ENCODE measurements at places on chromosomes 1 and 21. TPM values are rescaled to one million over a fixed set of nuclear protein-coding genes. Genes with fewer than 3 reads are reported as not detected.

GRCh38 chr1:14112613-14113012 is 412.6 kb downstream of the PRDM2 start:
- no peaks in the 10 kb centered on the region for H3K4me1 ChIP-seq
- no peaks in the 10 kb centered on the region for H3K27me3 ChIP-seq
- no peak for DNase-seq
- H3K36me3 ChIP-seq: no peaks in the 10 kb centered on the region

ASCL5 gene
- not detected for total RNA-seq

GRCh38 chr1:155323729-155324036 is 3.0 kb downstream of the RUSC1 start:
- H3K4me3 ChIP-seq: peak overlapping the region; percentile 72
- H3K36me3 ChIP-seq: no peaks in the 10 kb centered on the region
- DNase-seq: peak; percentile 91
- peaks cover 8% of the 10 kb centered on the region for H3K4me1 ChIP-seq
- H3K27me3 ChIP-seq: no peaks in the 10 kb centered on the region
- peak overlapping the region; percentile 97 for H3K27ac ChIP-seq

PPIAL4G gene
- total RNA-seq: not detected

F3 gene
- total RNA-seq: 5.9 TPM

- H3K27ac ChIP-seq: no peak overlapping the region
- H3K4me1 ChIP-seq: peaks cover 6% of the 10 kb centered on the region
Observed at GRCh38 chr1:162281426-162281825, 95.2 kb downstream of the SPATA46 start.

- no peaks in the 10 kb centered on the region for H3K4me1 ChIP-seq
- no peaks in the 10 kb centered on the region for H3K27me3 ChIP-seq
- no peak overlapping the region for H3K27ac ChIP-seq
- no peak for DNase-seq
- H3K4me3 ChIP-seq: no peak overlapping the region
Observed at GRCh38 chr21:15282665-15283064, 217.9 kb upstream of the NRIP1 start.

DNA sequence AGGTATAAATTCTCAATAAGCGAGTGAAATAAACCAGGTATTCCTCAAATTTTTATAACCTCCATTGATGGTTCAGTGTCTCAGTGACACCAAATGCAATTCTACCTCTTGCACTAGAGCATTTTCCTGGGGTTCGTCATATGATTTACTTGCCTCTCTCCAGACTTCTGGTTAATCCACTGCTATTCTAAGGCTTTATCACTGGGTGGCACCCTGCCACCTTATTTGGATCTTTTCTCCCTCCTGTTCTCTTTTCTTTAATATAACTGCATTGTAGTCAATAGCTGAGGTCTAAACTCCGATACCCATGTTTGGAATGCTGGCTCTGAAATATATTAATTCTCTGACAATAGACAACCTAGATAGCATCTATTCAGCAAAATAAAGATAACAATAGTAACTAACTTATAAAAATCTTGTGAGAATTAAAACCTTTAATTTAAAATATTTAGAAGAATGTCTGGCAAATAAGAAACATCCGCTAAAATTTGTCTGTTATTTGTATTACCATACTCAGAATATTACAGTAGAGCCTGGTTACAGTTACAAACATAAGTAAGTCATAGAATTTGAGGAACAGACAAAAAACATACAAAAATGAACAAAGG is 436.4 kb downstream of the PLA2G4A start:
- H3K27ac ChIP-seq: no peak overlapping the region
- no peak for DNase-seq
- no peak overlapping the region for H3K4me3 ChIP-seq
- no peaks in the 10 kb centered on the region for H3K27me3 ChIP-seq
- H3K36me3 ChIP-seq: no peaks in the 10 kb centered on the region

- H3K4me3 ChIP-seq: no peak overlapping the region
- no peaks in the 10 kb centered on the region for H3K36me3 ChIP-seq
- H3K27ac ChIP-seq: no peak overlapping the region
- no peaks in the 10 kb centered on the region for H3K27me3 ChIP-seq
- H3K4me1 ChIP-seq: no peaks in the 10 kb centered on the region
Observed at GRCh38 chr1:228363686-228364067, 43.0 kb downstream of the TRIM11 start.

HCRTR1 gene
- not detected for total RNA-seq

GRCh38 chr1:177925006-177925405 is 44.9 kb downstream of the SEC16B start:
- no peak overlapping the region for H3K27ac ChIP-seq
- no peak for DNase-seq
- H3K4me1 ChIP-seq: no peaks in the 10 kb centered on the region
- no peaks in the 10 kb centered on the region for H3K36me3 ChIP-seq
- no peaks in the 10 kb centered on the region for H3K27me3 ChIP-seq

DNA sequence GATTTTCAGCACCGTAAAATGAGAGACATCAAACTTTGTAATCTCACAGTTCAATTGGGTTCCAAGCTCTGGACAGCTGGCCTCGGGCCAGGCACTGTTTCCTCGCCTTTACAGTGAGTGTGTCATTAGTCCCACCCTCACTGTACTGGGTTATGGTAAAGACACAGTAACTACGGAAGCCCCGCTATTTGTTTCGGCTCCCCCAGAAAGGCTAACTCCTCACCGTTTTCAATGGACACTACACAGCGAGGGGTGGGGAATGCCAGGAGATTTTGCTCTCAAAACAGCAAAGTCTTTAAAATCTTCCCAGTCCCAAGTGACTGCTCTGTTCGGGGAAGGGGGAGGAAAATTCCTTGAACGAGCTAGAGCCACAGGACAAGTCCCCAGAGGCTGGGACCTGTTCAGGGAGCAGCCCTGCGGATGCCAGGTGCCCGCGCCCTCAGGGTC is 757 bp upstream of the SPSB1 start:
- peak; percentile 68 for DNase-seq
- no peaks in the 10 kb centered on the region for H3K36me3 ChIP-seq
- peak overlapping the region; percentile 95 for H3K27ac ChIP-seq
- peak overlapping the region; percentile 88 for H3K4me3 ChIP-seq
- H3K27me3 ChIP-seq: no peaks in the 10 kb centered on the region
- no peaks in the 10 kb centered on the region for H3K4me1 ChIP-seq

DNA sequence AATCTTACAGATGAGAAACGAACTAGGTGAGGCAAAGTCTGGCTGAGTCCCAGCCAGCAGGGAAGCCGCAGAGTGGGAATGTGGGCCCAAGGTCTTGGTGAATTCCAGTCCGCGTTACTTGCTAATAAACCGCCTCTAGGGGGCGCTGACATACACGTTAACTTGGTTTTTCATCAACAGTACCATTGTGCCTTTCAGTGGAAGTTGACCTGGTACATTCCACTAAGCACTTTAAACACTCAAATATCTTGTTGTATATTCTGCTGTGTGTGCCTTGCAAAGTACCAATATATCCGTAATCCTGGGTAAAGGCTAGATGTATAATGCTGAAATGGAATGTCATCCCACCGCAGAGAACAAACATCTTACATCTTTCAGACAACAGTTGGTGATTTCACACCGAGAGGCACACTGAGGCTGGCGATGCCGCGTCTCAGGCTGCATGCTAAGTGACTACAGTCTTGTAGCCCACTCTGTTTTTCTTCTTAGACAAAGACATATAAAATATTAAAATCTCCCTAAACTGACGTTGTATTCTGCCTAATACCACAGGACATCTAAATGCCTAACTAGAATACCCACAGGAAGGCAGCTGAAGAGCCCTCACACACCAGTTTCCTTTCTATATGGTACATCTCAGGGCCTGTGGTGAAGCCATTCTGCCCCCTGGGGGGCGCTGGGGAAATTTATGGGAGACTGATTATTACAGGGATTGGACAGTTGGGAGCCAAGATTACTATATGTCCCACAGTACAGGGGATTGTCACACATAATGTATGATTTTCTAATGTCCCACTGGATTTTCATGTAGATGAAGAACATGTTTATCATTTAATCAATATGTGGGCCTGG is 49.2 kb upstream of the C1orf198 start:
- H3K4me1 ChIP-seq: no peaks in the 10 kb centered on the region
- no peaks in the 10 kb centered on the region for H3K36me3 ChIP-seq
- peak; percentile 66 for DNase-seq
- no peak overlapping the region for H3K27ac ChIP-seq
- no peak overlapping the region for H3K4me3 ChIP-seq

- no peak overlapping the region for H3K27ac ChIP-seq
- no peak overlapping the region for H3K4me3 ChIP-seq
- DNase-seq: no peak
- no peaks in the 10 kb centered on the region for H3K36me3 ChIP-seq
- H3K4me1 ChIP-seq: no peaks in the 10 kb centered on the region
Observed at GRCh38 chr21:39374046-39374445, 25.2 kb upstream of the HMGN1 start.

SAMSN1 gene
- total RNA-seq: 3.0 TPM

DNA sequence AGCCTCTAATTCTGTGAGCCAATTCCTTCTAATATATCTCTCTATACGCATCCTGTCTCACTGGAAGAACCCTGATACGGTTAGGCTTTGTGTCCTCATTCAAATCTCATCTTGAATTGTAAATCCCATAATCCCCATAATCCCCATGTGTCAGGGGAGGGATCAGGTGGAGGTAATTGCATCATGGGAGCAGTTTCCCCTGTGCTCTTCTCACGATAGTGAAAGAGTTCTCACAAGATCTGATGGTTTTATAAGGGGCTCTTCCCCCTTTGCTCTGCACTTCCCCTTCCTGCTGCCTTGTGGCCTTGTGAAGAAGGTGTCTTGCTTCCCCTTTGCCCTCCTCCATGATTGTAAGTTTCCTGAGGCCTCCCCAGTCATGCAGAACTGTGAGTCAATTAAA is 116.1 kb downstream of the MRPS6 start:
- DNase-seq: no peak
- no peaks in the 10 kb centered on the region for H3K27me3 ChIP-seq
- H3K36me3 ChIP-seq: no peaks in the 10 kb centered on the region

GRCh38 chr1:8122160-8122476 is 96.0 kb upstream of the ERRFI1 start:
- H3K4me1 ChIP-seq: peaks cover 35% of the 10 kb centered on the region
- peak overlapping the region; percentile 95 for H3K27ac ChIP-seq

OPTC gene
- not detected for total RNA-seq

DNA sequence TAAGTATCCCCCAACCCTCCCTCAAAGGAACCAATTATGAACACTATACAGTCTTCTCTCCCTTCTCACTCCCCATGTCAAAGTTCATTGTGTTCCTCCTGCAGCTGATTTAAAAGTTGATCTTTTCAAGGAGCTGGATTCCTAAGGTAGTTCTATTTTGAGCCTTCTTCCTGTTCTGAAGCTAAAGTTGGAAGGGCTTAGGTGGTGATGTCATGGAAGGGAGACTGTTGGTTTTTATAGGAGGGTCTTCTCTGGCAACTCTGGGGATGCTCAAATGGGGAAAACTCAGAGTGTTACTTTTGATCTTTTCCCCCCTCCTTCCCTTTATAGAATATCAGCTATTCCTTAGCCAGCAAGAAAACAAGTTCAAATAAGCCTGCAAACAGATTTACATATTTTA is 83.0 kb upstream of the AK4 start:
- peak overlapping the region; percentile 95 for H3K4me3 ChIP-seq
- no peak for DNase-seq
- peak overlapping the region; percentile 100 for H3K27ac ChIP-seq
- no peaks in the 10 kb centered on the region for H3K4me1 ChIP-seq
- H3K36me3 ChIP-seq: no peaks in the 10 kb centered on the region
- H3K27me3 ChIP-seq: no peaks in the 10 kb centered on the region

RIPPLY3 gene
- total RNA-seq: 0.62 TPM

ERG gene
- total RNA-seq: 19.4 TPM

PADI6 gene
- total RNA-seq: not detected

APCS gene
- not detected for total RNA-seq
